ENCODE measurements at places on chromosomes 1 and 21. TPM values are rescaled to one million over a fixed set of nuclear protein-coding genes. Genes with fewer than 3 reads are reported as not detected.

- peak; percentile 92 for DNase-seq
Measured at GRCh38 chr1:38727684-38728584, 131.6 kb downstream of the RRAGC start.

DNA sequence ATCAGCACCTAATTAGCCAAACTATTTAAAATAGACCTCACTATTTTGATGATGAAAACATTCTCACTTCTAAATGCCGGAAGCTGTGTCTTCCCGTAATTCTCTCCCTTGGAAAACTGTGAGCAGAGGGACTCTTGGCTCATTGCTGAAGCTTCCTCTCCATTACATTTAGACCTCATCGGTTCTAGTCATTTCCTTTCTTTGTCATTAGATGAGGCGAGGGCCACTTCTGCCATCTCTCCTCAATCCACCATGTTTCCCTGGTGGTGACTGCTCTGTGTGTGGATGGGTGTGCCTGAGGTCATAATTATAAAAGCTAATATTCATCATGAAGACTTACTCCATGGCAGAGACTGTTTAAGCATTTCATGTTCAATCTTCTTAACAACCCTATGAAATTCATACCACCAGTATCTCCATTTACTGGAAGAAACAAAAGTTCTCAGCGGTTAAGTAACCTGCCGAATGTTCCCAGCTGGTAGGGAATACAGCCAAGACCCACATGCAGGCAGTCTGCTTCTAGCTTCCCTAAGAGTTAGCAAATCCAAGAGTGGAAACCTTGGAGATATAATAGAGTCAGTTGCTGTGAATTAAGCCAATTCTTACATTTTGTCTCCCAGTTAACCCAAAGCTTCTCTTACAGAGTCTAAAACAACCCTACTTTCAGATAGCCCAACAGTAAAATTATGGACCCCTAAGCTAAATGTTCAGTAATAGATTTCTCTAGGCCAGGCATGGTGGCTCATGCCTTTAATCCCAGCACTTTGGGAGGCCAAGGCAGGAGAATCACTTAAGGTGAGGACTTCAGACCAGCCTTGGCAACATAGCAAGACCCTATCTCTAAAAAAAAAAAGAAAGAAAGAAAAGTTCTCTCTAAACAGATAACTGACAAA is 156.2 kb downstream of the ZBTB18 start:
- no peak for DNase-seq

GRCh38 chr1:117641536-117641935 is 35.7 kb downstream of the TENT5C start:
- no peak for DNase-seq

DNA sequence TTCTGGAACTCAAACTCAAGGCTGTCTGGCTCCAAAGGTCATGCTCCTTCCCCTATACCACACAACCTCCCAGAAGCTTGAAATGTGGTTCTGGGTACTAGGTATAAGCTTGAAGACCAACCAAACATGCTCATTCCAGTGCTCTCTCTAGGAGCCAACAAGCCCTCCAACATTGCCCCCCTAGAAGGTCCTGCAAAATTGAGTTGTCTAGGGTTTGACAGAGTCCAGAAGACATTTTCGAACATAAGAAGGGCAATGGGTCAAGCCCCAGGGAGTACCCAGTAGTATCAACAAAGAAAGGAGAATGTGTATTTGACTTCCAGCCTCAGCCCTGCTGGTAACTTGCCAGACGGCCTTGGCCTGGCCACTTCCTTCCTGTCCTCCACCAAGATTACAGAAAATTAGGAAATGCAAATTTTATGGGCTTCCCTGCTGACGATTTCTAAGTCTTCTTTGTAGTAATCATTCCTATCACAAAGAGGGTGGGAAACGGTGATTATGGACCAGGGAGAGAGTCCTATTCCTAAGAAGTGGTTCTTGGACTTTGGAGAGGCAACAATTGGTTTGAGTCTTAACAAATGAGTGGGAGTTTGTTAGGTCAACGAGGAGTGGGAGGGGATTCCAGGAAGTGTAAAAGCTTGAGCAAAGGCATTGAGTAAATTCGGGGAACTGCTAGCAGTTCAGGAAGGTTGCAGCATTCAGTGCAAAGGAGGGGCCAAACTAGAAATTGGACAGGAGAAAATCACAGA is 18.7 kb upstream of the SLAMF1 start:
- DNase-seq, result no peak

DNA sequence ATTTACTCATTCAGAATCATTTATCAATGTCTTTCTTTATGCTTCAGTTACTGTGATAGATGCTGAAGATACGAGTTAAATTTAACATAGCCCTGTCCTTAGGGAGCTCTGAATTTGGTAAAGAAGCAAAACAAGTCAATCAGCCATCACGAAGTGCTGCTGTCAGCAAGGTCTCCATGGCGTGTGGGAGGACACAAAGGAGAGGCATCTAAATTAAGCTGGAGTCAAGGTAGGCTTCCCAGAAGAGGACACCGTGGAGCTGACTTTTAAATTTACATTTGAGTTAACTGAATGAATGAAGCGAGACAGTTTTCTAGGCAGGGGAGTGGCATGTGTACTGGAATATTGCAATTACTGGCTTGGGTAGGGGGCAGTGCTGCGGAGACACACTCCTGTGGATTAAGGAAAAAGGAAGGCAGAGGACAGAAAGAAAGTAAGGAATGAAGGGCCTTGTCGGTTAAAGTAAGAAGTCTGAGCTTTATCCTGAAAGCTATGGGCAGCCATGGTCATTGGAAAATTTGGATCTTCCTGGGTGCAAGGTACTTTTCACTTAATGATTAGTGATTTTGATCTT is 41.3 kb upstream of the C1orf87 start:
- no peak for DNase-seq

DNA sequence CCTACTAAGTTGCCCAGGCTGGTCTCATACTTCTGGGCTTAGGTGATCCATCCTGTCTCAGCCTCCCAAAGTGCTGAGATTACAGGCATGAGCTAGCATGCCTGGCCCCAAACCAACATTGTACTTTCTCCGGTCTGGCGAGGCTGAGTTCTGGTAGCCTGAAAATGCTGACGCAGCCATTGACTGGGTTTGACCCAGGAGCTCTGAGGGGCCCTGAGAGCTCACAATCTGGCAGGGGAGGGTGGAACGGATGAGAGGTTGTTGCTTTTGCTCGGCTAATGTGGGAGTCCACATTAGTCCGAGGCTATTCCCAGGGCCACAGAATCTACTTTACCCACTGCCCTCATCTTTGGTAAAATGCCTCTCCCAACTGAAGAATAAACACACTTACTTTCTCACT is 35.1 kb upstream of the PARP1 start:
- DNase-seq, result no peak

DNA sequence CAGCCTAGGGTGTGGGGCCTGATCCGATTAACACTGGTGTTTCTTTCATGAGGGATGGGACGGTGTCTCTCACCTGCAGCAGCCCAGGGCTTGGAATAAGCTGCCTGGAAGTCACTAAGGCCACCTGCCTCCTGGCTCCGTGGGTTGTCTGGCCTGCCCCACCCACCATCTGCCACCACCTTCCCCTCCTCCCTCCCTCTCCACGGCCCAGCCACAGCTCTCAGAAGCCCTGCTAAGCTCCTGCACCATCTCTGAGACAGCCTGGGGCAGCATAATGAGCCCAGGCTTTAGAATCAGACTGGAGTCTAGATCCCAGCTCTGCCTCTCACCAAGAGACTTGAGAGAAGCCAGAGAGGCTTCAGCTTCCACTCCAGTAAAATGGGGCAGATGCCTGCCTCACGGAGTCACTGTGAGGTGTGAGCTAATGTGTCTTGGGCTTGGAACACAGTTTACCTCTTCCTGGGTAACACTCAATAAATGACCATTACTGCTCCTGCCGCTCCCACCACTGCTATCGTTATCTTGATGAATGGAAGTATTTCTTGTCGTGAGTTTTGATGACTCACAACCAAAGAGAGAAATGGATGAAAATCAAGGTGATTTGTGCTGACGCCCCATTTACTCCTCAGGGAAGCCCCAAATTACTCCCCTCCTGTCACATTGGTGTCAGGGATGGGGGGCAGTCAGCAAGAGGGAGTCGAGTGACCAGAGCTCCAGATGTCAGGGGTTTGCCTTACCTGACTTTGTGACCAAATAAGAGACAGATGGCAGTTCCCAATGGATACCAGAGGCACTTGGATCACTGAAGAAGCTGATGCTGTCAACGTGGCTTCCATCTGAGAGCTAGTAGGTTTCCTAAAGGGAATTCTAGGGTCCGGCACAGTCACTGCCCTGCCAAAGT is 23.5 kb upstream of the C1QA start:
- no peak for DNase-seq

GRCh38 chr1:157577420-157577819 is 20.5 kb downstream of the FCRL4 start:
- DNase-seq, result no peak

The MOV10 gene
- 57.0 TPM for total RNA-seq

The OR2T29 gene
- total RNA-seq, result not detected

The MRAP gene
- not detected for total RNA-seq

The OR2T2 gene
- total RNA-seq, result not detected

The ATP1A2 gene
- not detected for total RNA-seq

The CYP4X1 gene
- not detected for total RNA-seq
